ENCODE measurements at places on chromosomes 3 and 15. TPM values are rescaled to one million over a fixed set of nuclear protein-coding genes. Genes with fewer than 3 reads are reported as not detected.

DNA sequence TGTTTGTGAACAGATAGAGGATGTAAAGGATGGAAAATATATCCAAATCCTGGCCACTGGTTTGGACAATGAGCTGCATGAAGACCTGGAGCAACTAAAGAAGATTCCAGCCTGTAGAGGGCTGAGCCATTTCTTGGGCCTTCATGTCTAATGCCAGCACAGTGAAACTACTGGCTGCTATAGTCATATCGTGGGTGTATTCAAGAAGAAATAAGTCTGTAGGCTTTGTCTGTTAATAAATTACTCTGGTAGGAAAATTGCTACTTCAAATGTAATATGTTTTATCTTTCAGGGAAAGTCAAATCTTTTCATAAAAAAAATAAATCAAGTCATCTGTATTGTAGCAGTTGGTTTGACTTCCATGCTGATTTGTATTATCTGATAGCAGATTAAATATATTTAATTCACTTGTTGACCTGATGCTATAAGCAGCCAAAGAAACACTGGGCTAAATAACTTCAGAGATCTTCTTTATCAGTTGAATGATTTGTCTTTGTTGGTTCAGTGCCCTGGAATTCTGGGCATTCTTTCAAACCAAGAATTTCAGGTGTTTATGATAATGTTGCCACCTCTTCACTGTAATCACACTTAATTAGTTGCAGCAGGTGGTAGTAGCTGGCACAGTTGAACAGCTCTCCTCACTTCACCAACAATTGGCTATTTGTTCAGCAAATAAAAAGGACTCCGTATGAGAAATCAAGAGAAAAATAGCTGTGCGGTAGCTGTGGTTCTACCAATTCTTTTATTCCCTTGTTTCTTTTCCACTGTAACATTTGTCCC, 1109.5 kb downstream of the NSUN3 start:
- no peak overlapping the region for H3K27ac ChIP-seq
- no peaks in the 10 kb centered on the region for H3K4me1 ChIP-seq
- no peak overlapping the region for H3K4me3 ChIP-seq
- no peaks in the 10 kb centered on the region for H3K36me3 ChIP-seq
- no peak for DNase-seq

- H3K27ac ChIP-seq: no peak overlapping the region
- H3K4me1 ChIP-seq: no peaks in the 10 kb centered on the region
- no peak for DNase-seq
- H3K27me3 ChIP-seq: no peaks in the 10 kb centered on the region
Measured at GRCh38 chr3:118101891-118102290, 932.8 kb downstream of the IGSF11 start.

GRCh38 chr15:63187589-63188226, 1.7 kb upstream of the RAB8B start:
- peaks cover 24% of the 10 kb centered on the region for H3K36me3 ChIP-seq
- no peaks in the 10 kb centered on the region for H3K27me3 ChIP-seq
- no peak overlapping the region for H3K4me3 ChIP-seq
- no peak overlapping the region for H3K27ac ChIP-seq
- DNase-seq: no peak

- peaks cover 2% of the 10 kb centered on the region for H3K4me1 ChIP-seq
- no peak for DNase-seq
- H3K27me3 ChIP-seq: no peaks in the 10 kb centered on the region
- H3K4me3 ChIP-seq: no peak overlapping the region
- H3K27ac ChIP-seq: no peak overlapping the region
Measured at GRCh38 chr15:74042603-74043424, 39.5 kb downstream of the GOLGA6A start.

The MYRIP gene
- not detected for total RNA-seq

The SYNPR gene
- total RNA-seq: not detected
